Stimulated activated CD8-positive, alpha-beta memory T cell treated with anti-CD3 and anti-CD28 coated beads, Interleukin-2, amount 100 ng/mL, for 48 hours (primary cell): ENCODE measurements at places on chromosomes 1 and 21.

DNA sequence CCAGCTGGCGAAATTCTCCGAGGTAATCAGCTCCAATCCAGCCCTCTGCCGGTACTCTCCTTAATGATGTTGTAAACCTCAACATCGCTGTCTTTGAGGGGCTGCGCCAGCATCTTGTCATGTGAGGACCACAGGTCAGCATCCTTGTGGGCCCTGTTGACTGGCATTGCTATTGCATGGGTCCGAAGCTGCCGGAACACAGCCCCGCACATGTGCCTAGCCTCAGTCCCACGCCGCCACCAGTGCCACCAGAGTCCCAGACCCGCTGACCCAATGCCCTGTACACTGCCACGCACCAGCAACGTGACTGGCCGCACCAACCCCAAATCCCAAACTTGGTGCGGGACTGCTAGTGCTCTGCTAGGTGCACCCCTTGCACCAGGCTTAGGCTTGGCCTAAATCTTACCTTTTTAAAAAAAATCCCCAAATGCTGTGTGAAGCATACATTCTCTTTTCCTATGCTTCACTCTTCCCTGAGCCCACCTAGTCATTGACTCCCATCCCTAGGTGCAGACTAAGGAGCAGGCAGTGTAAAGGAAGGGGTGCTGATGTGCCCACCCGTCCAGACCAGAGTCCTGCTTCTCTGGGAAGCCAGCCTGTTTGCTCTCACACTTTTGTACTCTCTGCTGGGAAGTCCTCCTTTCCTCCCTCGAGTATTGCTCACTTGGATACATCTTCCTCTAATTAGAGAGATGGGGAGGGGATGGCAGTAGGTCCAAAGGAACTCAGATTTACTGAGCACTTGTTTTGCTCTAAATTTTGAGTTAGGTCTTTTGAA, 81.9 kb upstream of the ARTN start:
- DNase-seq: no peak

GRCh38 chr21:31264574-31264973, 79.5 kb downstream of the TIAM1 start:
- DNase-seq: no peak

- no peak for DNase-seq
Observed at GRCh38 chr1:82946096-82946605, 1052.8 kb downstream of the TTLL7 start.

- no peak for DNase-seq
Observed at GRCh38 chr1:53375440-53375839, 47.6 kb upstream of the LRP8 start.

DNA sequence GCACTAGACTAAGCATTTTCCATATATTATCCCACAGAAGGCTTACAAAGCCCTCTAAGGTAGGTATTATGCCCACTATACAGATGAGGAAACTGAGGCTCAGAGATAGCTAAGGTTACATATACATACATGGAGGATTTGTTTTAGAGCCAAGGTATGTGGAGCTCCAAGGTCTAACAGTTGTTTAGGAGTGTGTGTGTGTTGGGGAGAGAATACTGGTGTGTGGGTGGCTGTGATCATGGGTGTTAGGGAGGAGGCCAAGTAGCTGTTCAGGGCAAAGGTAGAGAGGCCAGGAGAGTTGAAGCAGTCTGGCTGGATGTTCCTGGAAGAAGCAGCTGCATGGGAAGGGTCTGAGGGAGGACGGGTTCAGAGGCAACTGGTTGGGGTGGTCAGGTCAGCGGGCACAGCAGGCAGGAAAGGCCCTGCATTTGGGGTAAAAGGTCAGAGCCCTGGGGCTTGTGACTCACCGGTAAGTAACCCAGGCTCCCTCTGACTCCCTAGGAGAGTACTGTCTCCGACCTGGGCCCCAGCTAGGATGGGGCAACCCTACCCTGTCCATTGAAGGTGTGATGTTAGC, 5.1 kb upstream of the LDLRAP1 start:
- no peak for DNase-seq

- DNase-seq: no peak
Observed at GRCh38 chr21:37006486-37007291, at the start of gene RIPPLY3. Gene RIPPLY3 (plus strand): TSS chr21:37006702. CDS start chr21:37006773, 71 bp downstream.

GRCh38 chr1:5751833-5752745, 240.1 kb downstream of the NPHP4 start:
- no peak for DNase-seq

DNA sequence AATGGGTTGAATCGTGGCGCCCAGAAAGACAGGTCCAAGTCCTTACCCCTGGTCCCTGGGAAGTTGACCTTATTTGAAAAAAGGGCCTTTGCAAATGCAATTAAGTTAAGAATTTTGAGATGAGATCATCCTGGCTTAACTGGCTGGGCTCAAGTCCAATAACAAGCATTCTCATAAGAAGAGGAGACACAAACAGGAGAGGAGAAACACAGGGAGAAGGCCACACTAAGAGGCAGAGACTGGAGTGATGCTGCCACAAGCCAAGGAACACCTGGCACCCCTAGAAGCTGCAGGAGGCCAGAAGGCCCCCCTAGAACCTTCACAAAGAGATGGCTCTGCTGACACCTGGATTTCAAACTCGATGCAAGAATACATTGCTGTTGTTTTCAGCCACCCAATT, 44.6 kb downstream of the PDPN start:
- DNase-seq: no peak

- no peak for DNase-seq
Observed at GRCh38 chr1:50098591-50099021, 10.1 kb upstream of the ELAVL4 start.

DNA sequence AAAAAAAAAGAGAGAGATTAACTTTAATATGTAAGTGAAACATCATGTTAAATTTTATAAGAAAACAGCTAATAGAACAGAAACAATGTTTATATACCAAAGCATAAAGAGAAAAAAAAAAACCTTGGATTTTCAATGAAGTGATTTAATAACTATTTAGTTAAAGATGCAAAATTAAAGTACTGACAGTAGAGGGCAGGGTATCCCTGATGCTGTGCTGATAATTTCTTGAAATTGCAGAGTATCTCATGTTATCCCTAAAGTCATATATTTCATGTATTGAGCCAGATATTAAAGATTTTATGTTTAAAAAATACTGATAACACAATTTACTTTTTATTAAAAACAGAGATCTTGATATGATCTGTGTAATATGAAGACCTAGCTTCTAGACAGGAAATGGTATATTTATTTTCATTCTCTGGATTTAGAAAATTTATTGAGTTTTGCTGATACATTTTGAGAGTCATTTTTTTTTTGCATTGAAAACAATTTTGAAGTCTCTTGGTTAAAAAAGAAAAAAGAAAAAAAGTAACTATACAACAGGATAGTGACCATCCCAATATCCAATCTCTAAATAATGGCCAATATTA, 273.2 kb downstream of the USP25 start:
- DNase-seq: no peak

- no peak for DNase-seq
Observed at GRCh38 chr1:48194801-48195200, 27.7 kb upstream of the SLC5A9 start.

- no peak for DNase-seq
Observed at GRCh38 chr1:183778568-183779433, 26.1 kb upstream of the RGL1 start.

- DNase-seq: no peak
Observed at GRCh38 chr21:41232013-41232412, 64.1 kb downstream of the BACE2 start.

DNA sequence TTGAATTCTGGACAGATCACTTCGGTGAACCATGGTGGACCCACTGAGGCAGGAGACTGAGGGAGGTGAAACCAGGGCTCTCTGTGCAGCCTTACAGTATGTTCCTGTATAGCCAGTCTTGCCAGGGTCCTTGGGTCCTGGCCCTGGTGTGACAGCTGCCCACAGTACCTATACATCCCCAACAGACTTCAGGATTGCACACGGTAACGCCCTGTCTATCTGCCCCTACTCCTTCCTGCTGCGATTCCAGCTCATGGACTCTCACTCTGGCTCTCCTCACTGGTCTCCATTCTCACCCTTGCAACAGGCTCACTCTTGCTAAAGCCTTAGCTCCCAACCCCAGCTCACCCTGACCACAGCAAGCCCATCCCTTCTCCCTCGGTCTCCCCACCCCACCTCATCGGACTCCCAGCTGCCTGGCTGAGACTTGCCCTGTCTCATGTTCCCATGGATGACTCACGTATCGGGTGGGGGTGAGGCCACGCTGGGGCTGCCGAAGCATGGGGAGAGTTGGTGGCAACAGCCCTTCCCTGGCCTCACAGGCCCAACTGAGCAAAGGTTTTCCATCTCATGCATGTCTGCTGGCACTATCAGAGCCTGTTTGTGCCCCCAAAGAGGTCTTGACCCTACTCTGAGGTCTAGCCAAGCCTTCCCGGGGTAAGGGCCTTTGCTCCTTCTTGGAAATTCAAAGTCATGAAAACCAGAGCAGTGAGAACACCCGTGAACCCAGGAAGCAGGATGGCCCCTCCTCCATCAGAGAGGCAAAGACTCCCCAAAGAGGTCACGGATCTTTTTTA, 7.1 kb downstream of the PHLDA3 start:
- no peak for DNase-seq

DNA sequence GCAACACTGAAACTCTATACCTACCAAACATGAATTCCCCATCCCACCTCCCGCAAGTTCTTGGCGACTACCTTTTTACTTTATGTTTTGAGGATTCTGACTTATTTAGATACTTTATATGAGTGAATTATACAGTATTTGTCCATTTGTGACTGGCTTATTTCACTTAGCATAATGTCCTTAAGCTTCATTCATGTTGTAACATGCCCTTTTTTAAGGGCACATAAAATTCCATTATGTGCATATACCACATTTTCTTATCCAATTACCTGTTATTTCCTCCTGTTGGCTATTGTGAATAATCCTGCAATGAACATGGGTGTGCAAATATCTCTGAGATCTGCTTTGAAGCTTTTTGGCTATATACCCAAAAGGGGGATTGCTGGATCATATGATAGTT, 22.0 kb upstream of the CHIT1 start:
- no peak for DNase-seq

- no peak for DNase-seq
Observed at GRCh38 chr1:87115317-87115890, 201.0 kb downstream of the HS2ST1 start.

DNA sequence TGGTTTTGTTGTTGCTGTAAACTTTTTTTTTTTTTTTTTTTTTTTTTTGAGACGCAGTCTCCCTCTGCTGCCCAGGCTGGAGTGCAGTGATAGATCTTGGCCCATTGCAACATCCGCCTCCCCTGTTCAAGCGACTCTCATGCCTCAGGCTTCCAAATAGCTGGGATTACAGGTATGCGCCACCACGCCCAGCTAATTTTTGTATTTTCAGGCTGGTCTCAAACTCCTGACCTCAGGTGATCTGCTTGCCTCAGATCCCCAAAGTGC, 78.9 kb upstream of the SLC45A1 start:
- DNase-seq: no peak

- no peak for DNase-seq
Observed at GRCh38 chr1:66571789-66572188, 37.8 kb downstream of the SGIP1 start.

- DNase-seq: no peak
Observed at GRCh38 chr1:89360716-89361115, 3.1 kb upstream of the GBP6 start.

GRCh38 chr1:96340686-96341085, 380.9 kb upstream of the PTBP2 start:
- DNase-seq: no peak

DNA sequence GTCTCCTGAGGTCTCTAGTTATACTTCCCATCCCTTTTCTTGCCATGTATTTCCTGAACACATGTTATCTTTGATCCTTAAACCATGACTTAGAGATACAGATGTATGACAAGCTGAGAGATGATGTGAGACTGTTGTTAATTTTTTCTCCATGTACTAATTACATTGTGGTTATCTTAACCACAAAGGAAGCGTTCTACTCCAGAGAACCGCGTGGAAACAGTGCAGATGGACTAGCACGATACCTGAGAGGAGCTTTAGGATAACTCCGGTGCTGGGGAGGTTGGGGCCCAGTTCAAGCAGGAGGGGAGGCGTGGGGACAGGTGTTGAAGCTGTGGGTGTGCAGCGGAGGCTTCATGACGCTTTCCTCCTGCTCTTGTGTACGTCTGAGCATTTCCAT, 17.5 kb downstream of the PDE9A start:
- no peak for DNase-seq

DNA sequence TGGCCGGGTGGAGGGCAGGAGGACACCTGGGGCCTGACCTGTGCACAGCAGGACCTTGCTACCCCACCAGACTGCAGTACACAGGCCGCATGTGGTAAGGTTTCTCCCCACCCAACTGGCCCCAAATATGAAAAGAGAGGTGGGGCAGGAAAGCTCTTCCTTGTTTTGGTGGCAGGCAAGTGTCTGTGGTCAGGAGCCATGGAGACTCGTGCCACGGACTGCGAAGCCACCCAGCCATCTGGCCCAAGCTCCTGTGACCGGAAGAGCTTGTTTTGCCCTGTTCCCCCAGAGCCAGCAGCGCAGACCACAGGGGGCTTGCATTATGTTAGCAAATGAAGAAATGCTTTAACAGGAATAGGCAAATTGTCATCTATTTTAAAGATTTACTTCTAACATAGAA, 54.9 kb downstream of the OLIG1 start:
- no peak for DNase-seq

DNA sequence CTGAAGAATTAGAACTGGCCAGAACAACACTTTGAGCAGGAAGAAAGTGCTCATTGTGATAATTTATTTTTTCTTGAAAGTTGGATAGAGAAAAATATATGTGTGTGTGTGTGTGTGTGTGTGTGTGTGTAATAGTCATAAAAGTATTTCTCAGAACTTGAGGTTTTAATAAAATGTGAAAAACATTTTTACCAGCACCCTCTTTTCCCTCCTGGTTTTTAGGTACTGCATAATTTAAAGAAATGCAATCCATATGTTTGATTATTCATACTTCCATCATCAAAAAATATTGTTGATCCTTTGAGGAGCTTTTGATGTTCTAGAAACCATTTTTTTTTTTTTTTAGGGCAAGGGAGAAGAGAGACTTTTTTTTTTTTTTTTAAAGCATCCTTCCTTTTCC, 66.8 kb upstream of the JUN start:
- DNase-seq: no peak

GRCh38 chr1:236433819-236434315, 39.8 kb downstream of the EDARADD start:
- DNase-seq: no peak

- DNase-seq: no peak
Observed at GRCh38 chr1:7613851-7614205, 157.3 kb upstream of the VAMP3 start.

DNA sequence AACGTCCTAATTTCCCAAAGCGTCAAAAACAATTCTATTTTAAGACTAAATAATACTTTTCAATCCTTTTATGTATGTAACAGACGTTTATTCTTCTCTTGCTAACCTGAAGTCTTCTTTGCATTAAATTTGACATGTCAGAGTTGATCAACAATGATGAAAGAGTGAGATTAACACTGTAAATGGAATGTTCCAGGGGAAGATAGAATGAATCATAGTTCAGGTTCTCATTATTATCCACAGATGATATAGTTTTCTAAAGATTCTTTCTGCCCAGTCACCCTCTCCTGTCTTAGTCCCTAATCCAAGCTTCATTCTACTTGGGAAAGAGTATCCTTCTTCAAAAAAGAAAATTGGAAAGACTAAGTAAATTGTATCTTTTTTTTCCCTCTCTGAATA, 38.9 kb downstream of the SDCCAG8 start:
- DNase-seq: no peak

- no peak for DNase-seq
Observed at GRCh38 chr1:174367892-174368291, 79.9 kb upstream of the GPR52 start.

- DNase-seq: no peak
Observed at GRCh38 chr21:36730291-36731281, 31.7 kb downstream of the SIM2 start.

GRCh38 chr1:237640011-237640671, 250.6 kb downstream of the ZP4 start:
- no peak for DNase-seq
